Right renal pelvis (tissue), 4 donors: ENCODE measurements at places on chromosomes 4 and X. TPM values are rescaled to one million over a fixed set of nuclear protein-coding genes. Genes with fewer than 3 reads are reported as not detected.

DNA sequence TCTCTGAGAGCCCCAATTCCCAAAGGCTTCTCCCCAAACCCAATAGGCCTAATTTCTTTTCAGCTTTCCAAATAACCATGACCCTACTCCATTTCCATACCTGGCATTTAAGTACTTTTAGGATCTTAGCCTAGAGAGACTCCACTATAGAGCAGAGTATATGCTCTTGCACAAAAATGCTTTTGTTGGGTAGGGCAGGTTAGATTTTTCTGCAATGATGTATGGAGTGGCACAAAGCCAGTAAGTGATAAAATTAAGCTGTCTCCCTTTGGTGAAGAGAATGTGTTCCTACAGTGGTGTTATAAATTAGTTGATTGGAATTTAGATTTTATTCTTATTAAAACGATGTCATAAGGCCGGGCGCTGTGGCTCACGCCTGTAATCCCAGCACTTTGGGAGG, 124.9 kb downstream of the INPP4B start:
- no peak for DNase-seq

- no peak for DNase-seq
Measured at GRCh38 chr4:139786494-139787354, 121.1 kb downstream of the MGST2 start.

- no peak for DNase-seq
Measured at GRCh38 chrX:11040405-11040804, 70.7 kb upstream of the HCCS start.

DNA sequence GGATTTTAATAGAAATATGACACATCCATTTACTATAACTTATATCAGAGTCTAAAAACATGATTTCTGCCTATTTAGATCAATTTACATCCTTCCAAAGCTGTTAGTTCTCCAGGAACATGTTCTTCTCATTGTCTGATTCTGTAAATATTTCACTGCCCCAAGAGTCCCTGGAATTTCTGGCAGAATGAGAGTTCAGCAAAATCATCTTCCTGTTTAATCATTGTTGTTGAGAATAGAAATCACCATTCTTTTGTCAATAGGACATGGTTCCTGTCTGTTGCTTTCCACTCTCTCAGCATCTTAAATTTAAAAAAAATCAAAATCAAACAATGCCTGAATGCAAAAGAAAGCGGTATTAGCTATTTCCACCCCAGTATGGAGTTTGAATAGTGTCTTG, 172.8 kb upstream of the FRMPD4 start:
- DNase-seq, result no peak

GRCh38 chr4:152211936-152212653, 323.8 kb downstream of the FBXW7 start:
- DNase-seq, result no peak

GRCh38 chr4:182278729-182279128, 35.5 kb downstream of the TENM3 start:
- no peak for DNase-seq

DNA sequence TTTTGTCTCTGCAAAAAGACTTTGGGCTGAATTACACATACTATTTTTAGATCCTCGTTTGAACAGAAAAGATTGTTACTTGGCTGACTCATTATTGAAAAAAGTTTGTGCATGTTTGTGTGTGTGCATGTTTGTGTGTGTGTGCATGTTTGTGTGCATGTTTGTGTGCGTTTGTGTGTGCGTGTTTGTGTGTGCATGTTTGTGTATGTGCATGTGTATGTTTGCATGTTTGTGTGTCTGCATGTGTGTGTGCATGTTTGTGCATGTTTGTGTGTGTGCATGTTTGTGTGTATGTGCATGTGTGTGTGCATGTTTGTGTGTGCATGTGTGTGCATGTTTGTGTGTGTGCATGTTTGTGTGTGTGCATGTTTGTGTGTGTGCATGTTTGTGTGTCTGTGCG, 201.1 kb upstream of the FAT1 start:
- DNase-seq, result no peak

The TLR2 gene
- polyA plus RNA-seq, result 6.2 TPM

The RBMXL3 gene
- polyA plus RNA-seq, result not detected

The GAGE12F gene
- polyA plus RNA-seq, result not detected

The SLC9B1 gene
- 3.5 TPM for polyA plus RNA-seq
